ENCODE measurements at places on chromosomes 4 and X.

- DNase-seq = no peak
Measured at GRCh38 chrX:109390556-109390955, 91.3 kb downstream of the GUCY2F start.

- no peak for DNase-seq
Measured at GRCh38 chrX:102063445-102064074, 61.9 kb upstream of the TCEAL2 start.

DNA sequence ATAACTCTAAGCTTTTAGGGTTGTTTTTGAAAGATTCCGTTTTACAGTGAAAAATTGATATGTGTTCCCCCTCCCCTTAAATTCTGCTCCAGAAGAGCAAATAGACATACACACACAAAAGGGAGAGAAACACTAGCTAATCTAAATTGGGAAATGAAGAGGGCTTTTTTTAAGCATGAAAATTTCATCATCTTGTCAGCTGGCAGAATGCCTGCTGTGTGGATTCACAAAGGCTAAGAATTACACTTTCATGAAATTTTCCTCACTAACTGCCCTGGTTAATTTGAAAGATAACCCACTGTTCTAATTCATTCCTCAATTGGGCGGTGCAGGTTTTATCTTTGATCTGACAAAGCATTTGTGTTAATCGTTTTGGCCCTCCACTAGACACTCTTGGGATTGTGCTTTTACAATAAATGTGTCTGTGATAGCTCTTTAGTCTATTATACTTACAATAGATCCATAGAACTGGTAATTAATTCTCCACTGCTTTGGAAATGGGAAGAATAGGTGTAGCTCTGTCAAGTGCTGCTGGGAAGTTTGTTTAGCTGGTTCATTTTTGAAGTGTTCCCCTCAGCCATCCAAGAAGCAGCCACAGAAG lies 152.9 kb downstream of the POLA1 start:
- DNase-seq = no peak

DNA sequence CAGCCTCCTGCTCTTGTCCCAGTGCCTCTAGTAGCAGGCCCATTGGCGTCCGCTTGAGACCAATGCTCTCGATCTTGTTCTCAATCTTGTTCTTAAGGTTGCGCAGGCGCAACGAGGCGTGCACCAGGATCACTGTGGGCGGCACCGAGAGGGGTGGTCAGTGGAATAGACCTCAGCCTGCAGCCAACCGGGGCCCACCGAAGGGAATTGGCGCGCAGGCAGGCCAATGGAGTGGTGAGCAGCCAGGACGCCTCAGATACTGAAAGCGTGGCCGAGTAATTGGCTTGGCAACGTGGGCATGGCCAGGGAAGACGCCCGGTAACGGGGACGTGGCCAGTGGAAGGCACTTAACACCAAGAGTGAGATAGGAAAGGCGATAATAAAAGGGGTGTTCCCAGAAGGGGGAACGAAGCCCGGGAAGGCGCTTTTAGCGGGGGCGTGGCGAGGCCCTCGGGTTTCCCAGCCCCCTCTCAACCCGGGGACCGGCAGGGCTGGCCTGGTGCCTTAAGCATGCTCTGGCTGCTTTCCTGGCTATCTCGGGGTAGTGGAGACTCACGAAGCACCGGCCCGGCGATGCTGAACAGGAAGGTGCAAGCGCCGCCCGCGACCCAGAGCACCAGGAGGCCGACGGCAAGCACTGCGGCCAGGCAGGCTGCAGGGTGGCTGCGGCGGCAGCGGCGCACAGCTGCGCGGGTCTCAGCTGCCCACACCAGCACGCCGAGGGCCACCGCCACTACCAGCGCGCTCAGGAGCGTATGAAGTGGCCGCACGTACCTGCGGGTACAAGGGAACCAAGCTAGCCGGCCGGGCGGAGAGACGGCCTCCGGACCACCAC lies 1.7 kb downstream of the PRAF2 start:
- DNase-seq = no peak

DNA sequence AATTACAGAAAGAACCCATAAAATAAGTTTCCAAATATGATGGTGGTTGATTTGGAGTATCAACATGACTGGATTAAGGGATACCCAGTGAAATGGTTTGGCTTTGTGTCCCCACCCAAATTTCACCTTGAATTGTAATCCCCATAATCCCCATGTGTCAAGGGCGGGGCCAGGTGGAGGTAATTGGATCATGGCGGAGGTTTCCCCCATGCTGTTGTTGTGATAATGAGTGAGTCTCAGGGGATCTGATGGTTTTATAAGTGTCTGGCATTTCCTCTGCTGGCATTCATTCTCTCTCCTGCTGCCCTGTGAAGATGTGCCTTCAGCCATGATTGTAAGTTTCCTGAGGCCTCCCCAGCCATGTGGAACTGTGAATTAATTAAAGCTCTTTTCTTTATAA lies 39.1 kb downstream of the WDFY3 start:
- DNase-seq = no peak
